Adrenal gland (tissue), 19 donors: ENCODE measurements at places on chromosomes 2 and 18. TPM values are rescaled to one million over a fixed set of nuclear protein-coding genes. Genes with fewer than 3 reads are reported as not detected.

TMEM178A gene
- total RNA-seq: 0.35 TPM

ARHGEF4 gene
- total RNA-seq: 8.1 TPM

GAL3ST2 gene
- total RNA-seq: not detected

DUSP2 gene
- 4.7 TPM for total RNA-seq

TLK1 gene
- total RNA-seq: 25.7 TPM

CNTNAP5 gene
- total RNA-seq: 4.9 TPM

ALLC gene
- 1.0 TPM for total RNA-seq

PROC gene
- total RNA-seq: not detected

RAMP1 gene
- total RNA-seq: 28.7 TPM

LYPD1 gene
- 2.1 TPM for total RNA-seq

IL1R2 gene
- 12.5 TPM for total RNA-seq

GPR39 gene
- total RNA-seq: not detected

FIGN gene
- 8.1 TPM for total RNA-seq

ZNF804A gene
- 0.14 TPM for total RNA-seq

LOXHD1 gene
- total RNA-seq: not detected

STPG4 gene
- total RNA-seq: not detected

NYAP2 gene
- not detected for total RNA-seq

MYO7B gene
- 0.42 TPM for total RNA-seq

CARF gene
- 13.4 TPM for total RNA-seq

CFC1 gene
- total RNA-seq: not detected

ZC3H6 gene
- 9.6 TPM for total RNA-seq

CASP10 gene
- 5.4 TPM for total RNA-seq

PSD4 gene
- total RNA-seq: 62.7 TPM

CFAP53 gene
- total RNA-seq: 4.3 TPM

INHA gene
- total RNA-seq: 704 TPM

EIF2AK3 gene
- 15.3 TPM for total RNA-seq

SCN2A gene
- total RNA-seq: 1.1 TPM

NFU1 gene
- 63.5 TPM for total RNA-seq

PTGR3 gene
- 40.2 TPM for total RNA-seq

GPR35 gene
- total RNA-seq: 0.96 TPM

CCDC178 gene
- 0.87 TPM for total RNA-seq

CIB4 gene
- total RNA-seq: 2.5 TPM

RBM44 gene
- 0.72 TPM for total RNA-seq

DAW1 gene
- total RNA-seq: 0.26 TPM

ANKMY1 gene
- 19.7 TPM for total RNA-seq

PLGLB1 gene
- total RNA-seq: 0.91 TPM

MTHFD2 gene
- 15.4 TPM for total RNA-seq

SLC16A14 gene
- total RNA-seq: 23.5 TPM

SKA1 gene
- total RNA-seq: 0.69 TPM

APOB gene
- total RNA-seq: 1.9 TPM

FEV gene
- 2.6 TPM for total RNA-seq

ERFE gene
- not detected for total RNA-seq

FMNL2 gene
- total RNA-seq: 32.2 TPM

CCDC141 gene
- total RNA-seq: 1.5 TPM
